ENCODE measurements at places on chromosomes 1 and 21.

DNA sequence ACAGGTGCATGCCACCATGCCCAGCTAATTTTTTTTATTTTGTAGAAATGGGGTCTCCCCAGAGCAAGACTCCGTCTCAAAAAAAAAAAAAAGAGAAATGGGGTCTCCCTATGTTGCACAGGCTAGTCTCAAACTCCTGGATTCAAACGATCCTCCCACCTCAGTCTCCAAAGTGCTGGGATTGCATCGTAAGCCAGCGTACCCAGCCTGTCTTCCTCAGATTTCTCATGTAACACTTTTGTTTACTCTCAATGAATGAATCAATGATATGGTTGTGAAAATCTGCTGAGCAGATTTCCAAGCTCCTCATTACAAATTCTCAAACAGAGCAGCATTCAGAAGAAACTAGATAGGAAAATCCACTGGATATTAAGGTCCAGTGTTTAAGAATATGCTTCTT is 6.6 kb downstream of the CMPK1 start:
- DNase-seq = no peak

- no peak for DNase-seq
Measured at GRCh38 chr1:10192263-10192662, 18.1 kb upstream of the KIF1B start.

GRCh38 chr1:1591452-1591851 is 8.5 kb downstream of the FNDC10 start:
- no peak for DNase-seq

DNA sequence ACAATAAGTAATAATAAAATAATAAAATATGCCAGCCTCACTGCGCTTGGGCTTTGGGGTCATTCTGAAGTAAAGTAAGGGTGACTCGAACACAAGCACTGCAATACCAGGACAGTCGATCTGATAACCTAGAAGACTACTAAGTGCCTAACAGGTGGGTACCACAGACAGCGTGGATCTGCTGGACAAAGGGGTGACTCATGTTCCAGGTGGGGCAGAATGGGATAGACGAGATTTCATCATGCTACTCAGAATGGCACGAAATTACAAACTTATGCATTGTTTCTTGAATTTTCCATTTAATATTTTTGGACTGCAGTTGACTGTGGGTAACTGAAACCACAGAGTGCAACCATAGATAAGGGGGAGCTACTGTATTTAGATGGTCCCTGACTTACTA is 221.1 kb upstream of the GREM2 start:
- no peak for DNase-seq

DNA sequence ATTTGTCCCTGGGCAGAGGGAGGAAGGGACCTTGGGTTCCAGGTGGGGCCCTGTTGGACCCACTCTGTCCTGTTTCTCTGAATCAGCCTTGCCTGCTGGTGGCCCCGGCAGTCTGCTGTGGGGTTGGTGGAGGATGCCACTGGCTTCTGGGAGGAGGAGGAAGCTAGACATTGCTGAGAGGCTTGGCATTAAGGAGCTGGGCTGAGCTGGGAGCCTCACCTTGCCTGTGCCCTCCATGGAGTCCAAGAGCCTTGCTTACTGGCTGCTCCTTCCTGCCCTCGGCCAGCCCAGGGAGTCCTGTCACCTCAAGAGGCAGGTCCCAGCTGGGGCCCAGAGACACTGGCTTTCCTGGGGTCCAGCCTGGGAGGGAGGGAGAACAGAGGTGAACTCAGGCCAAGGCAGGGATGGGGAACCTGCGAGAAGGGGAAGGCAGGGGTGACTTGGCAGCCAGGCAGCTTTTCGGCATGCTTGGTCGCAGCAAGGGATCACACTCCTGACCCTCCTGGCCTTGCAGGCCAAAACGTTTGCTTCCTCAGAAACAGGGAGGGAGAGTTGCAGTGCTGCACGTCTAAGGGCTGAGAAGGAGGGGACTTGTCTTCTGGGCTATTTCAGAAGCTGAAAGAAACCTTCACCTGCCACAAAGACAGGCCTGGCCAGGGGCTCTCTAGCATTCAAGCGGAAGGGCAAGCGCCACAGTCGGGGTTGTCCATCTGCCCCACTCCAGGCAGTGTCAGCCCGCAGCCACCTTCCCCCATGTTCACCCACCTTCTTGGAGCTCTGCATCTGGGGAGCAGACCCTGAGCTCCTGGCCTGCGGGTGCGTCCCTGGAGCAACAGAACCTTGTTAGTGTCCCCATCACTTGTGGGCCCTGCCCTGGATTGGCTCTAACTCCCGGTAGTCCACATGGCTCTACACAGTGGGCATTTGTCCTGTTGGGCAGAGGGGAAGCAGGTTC is 8.9 kb downstream of the TMEM201 start:
- peak; percentile 31 for DNase-seq

GRCh38 chr1:206065547-206066145 is 12.7 kb downstream of the RHEX start:
- no peak for DNase-seq

DNA sequence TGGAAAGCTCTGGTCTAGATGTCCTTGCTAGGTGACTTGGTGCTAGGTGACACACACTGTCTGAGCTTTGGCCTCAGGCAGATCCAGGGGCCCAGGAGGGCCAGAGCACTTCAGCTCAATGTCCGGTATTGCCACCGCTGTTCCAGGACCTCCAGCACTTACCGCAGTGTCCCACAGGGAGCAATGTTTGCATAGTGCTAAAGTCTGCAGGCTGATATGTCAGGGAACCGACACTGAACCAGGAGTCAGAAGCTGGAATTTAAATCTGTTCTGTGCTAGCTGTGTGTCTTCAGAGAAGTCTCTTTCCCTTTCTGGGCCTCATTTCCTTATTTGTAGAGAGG is 19.3 kb downstream of the DHCR24 start:
- no peak for DNase-seq

DNA sequence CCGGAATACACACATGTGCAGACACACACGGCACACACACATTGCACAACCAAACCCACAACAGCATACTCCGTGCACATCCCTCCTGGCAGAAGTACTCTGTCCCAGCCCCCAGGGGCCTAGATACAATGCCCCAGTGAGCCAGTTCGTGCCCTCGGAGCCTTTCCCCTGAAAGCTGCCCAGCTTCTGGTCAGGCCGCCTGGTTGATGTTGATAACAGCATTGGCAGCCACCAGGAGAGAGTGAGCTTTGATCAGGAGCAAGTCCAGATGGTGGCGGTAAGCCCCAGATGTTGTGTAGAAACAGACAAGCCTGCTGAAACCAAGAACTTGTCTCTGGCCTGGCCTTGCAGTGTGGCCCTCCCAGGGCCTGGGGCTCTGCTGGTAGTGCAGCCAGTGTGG is 109.1 kb downstream of the GRIK3 start:
- DNase-seq = no peak

GRCh38 chr1:96073100-96073499 is 648.5 kb upstream of the PTBP2 start:
- DNase-seq = no peak

GRCh38 chr1:176199707-176200106 is 7.4 kb downstream of the COP1 start:
- no peak for DNase-seq

- DNase-seq = no peak
Measured at GRCh38 chr1:80023358-80023757, 1016.8 kb upstream of the ADGRL4 start.

- DNase-seq = peak; percentile 69
Measured at GRCh38 chr1:209590405-209590804, 6.9 kb downstream of the CAMK1G start.

DNA sequence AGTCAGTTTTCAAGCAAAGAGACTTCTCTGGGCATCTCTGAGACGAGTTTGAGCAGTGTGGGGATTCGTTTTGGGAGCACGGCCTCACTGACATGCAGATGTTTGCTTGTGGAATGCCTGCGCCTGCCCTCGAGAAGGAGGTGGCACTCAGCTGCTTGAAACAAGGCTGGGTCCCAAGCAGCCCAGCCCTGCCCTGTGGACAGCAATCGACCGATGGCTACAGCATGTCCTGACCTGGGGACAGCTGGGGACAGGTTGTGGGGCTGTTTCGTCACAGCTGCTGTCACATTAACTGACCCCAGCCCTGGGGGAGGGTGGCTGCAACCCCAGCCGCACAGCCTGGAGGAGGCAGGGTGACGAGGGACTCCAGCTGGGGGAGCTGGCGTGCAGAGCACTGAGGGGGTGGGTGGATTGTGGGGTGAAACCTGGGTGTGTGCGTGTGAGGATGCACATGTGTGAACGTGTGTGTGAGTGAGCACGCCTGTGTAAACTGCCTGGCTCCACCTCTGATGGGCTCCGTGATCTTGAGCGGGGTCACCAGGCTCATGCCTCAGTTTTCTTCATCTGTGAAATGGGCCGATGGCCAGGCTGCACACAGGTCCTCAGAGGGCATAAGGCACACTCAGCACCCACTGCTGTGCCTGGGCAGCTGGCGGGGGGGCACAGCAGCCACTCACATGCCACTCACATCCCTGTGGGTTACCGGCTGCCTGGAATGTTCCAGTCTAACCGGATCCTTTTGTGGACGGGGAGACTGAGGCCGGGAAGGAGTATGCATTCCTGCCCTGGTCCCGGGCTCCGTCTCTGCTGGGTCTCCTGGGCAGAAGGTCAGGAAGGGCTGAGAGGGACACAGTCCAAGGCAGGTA is 49.3 kb downstream of the COL18A1 start:
- DNase-seq = no peak

GRCh38 chr1:202438393-202439174 is 90.1 kb downstream of the PPP1R12B start:
- no peak for DNase-seq

DNA sequence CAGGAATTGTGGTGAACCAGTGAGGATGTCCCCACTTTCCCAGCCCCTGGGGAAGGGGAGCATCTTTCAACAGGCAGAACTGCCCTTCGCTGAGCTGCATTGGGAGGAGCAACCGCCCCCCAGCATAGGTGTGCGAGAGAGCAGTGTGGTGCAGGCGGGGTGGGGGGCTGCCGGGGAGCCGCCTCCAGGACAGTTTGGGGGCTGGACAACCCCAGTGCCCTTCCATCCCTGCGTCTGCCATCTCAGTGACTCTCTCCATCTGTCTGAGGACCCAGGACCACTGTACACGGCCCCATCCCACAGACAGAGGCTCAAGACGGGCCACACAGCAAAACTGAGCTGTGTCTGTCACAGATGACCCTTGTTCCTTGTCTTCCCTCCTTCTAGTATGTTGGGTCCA is 14.2 kb downstream of the PODN start:
- DNase-seq = peak; percentile 36

GRCh38 chr1:26945138-26945537 is 15.1 kb downstream of the KDF1 start:
- no peak for DNase-seq

GRCh38 chr1:150902346-150902745 is 15.4 kb downstream of the CTXND2 start:
- no peak for DNase-seq

GRCh38 chr1:31626223-31627207 is 9.0 kb downstream of the HCRTR1 start:
- DNase-seq = peak; percentile 61

DNA sequence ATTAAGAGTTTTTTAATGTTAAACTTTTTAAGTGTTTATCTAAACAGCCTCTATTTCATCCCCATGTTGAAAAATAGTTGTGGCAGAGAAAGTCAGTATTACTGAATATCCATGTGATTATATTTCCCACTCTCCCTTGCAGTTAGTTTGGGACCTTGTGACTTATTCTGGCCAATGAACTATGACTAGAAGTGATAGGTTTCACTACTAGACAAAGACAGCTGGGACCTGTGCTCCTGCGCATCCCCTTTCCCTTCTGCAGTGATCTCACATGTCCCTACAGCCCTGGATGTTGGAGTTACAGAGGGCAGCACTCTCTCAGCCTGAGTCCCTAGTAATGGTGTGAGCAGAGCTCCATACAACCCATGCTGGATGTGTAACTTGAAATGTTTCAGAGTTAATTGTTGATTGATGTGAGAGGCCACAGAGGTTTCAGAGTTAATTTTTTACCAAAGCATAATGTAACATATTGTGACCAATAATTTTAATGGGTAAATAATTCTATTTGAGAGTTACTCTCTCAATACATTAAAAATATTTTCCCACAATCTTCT is 18.7 kb upstream of the SAMD13 start:
- no peak for DNase-seq

DNA sequence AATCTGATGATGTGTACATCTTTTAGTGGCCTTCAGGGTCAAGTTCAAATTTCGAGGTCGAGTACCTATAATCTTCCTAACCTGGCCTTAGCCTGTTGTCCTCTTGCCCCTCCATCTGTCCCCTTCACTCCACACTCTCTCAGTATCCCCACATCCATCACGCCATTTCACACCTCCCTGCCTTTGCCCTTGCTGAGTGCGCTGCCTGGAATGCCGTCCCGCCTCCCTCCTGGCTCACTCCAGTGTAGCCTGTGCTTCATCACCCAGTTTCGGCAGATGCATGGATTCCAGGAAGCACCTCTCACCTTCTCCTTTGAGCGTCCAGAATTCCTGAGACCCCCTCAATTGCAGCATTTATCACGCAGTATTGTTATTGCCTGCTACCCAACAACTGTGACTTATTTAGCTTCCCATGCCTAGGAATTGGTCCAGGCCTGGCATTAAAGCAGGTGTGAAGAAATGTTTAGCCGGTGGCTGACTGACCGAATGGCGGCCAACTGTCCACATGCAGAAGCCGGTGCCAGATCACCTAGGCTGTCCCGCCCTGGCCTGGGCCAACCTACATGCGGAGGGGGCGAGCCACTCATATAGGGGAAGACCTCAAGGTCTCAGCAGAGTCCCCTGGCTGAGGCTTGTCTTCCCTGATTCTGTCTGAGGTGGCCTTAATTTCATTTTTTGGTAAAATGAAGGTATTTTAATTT is 34.5 kb downstream of the MYOM3 start:
- no peak for DNase-seq

- DNase-seq = no peak
Measured at GRCh38 chr1:99540744-99541143, 105.2 kb upstream of the PALMD start.

DNA sequence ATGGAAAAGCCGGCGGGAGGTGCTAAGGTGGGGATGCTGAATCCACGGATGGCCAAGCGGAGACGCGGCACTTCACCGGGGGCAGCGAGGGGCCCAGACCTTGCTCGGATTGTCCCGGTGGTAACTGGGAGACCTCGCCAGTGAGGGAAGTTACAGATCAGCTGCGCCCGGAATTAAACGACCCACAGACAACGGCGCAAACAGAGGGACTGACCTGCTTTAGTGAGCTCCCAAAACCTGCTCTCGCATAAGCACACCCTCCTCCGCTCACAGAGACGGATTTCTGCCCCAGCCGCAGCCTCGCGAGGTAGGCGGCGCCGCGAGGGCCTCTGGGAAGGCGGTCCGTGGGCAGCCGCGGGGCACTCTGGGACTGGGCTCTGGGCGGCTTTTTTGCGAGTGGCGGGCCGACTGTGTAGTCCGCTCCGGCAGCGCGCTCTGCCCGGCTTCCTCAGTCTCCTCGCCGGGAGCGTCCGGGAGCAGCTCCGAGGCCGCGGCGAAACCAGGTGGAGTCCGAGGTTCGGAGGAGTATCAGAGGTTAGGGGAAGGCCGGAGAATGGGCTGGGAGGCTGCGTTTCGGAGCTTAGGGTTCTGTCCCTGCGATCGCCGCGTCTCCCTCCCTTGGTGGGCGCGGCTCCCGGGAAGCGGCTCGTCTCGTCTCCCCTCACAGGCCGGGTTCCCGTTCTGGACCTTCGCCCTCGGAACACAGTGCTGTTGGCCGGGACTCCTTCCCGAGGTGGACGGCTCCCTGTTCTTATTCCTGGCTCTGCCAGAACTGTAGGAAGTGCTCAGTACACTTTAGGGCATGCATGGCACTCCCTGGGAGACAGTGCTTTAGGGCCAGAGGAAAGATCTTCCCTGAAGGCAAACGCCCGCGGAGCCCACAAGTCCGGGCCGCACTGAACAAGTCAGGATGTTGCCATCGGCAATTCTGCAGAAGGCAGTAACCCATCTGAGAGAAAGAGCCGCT is at the start of gene EXO5:
EXO5 (plus strand) TSS at position 393 of the 967 bp plus-strand sequence. CDS start 5,778 bp downstream, outside the sequence.
- DNase-seq = peak; percentile 76
